ENCODE measurements at places on chromosomes 5 and 9. TPM values are rescaled to one million over a fixed set of nuclear protein-coding genes. Genes with fewer than 3 reads are reported as not detected.

Gene GPR150
- 0.28 TPM for polyA plus RNA-seq

Gene GFI1B
- not detected for polyA plus RNA-seq

Gene TCOF1
- polyA plus RNA-seq, result 11.2 TPM

GRCh38 chr5:130227699-130228098, 323.4 kb downstream of the CHSY3 start:
- no peaks in the 10 kb centered on the region for H3K4me1 ChIP-seq
- no peak overlapping the region for H3K27ac ChIP-seq

DNA sequence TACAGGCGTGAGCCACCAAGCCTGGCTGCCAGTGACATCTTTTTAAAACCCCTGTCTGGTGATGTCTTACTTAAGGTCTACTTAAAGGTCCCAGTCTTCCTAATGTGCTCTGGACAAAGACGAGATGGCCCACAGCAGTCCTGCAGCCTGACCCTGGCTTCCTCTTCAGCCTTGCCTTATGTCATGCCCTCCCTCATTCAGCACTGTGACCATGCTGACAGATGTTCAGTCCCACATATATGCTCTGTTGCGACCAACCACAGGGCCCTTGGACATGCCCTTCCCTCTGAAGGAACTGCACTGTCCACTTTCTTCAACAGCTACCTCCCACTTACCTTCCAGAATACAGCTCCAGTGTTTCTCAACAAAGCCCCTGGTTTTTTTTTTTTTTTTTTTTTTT, 172.8 kb upstream of the PANK3 start:
- H3K4me1 ChIP-seq, result no peaks in the 10 kb centered on the region
- no peak overlapping the region for H3K27ac ChIP-seq
- no peak for DNase-seq
- no peaks in the 10 kb centered on the region for H3K27me3 ChIP-seq
- H3K4me3 ChIP-seq, result no peak overlapping the region

DNA sequence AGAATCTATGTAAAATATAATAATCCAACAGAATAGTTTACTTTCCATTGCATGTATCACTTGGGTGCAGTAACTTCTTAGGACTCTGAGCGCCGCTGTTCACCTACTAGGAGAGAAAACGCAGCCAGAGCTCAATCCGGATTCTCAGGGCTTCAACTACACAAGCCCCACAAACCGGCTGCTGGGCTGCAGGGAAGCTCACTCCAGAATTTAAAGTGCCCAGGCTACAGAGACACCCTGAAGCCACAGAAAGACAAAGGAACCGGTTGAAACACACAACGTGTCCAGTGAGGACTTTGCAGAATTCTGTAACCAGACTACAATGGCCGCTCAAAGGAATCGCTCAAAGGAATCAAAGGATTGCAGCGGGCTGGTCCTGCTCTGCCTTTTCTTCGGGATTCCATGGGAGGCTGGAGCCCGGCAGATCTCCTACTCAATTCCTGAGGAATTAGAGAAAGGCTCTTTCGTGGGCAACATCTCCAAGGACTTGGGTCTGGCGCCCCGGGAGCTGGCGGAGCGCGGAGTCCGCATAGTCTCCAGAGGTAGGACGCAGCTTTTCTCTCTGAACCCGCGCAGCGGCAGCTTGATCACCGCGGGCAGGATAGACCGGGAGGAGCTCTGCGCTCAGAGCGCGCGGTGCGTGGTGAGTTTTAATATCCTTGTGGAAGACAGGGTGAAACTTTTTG, at the start of gene PCDHGA10:
PCDHGA10 (plus strand) TSS at position 134 of the 686 bp plus-strand sequence; CDS start at position 323, 189 bp downstream.
- H3K27ac ChIP-seq, result no peak within 1 kb of the TSS
- peak within 1 kb of the TSS; percentile 14 for H3K4me3 ChIP-seq
- H3K4me1 ChIP-seq, result peaks cover 6% of the 10 kb centered on the region
- peaks cover 84% of the 10 kb centered on the region for H3K27me3 ChIP-seq

- H3K36me3 ChIP-seq, result no peaks in the 10 kb centered on the region
- DNase-seq, result no peak
- H3K4me3 ChIP-seq, result no peak overlapping the region
- peaks cover 7% of the 10 kb centered on the region for H3K4me1 ChIP-seq
- no peak overlapping the region for H3K27ac ChIP-seq
Observed at GRCh38 chr5:38831117-38831516, 14.7 kb upstream of the OSMR start.

DNA sequence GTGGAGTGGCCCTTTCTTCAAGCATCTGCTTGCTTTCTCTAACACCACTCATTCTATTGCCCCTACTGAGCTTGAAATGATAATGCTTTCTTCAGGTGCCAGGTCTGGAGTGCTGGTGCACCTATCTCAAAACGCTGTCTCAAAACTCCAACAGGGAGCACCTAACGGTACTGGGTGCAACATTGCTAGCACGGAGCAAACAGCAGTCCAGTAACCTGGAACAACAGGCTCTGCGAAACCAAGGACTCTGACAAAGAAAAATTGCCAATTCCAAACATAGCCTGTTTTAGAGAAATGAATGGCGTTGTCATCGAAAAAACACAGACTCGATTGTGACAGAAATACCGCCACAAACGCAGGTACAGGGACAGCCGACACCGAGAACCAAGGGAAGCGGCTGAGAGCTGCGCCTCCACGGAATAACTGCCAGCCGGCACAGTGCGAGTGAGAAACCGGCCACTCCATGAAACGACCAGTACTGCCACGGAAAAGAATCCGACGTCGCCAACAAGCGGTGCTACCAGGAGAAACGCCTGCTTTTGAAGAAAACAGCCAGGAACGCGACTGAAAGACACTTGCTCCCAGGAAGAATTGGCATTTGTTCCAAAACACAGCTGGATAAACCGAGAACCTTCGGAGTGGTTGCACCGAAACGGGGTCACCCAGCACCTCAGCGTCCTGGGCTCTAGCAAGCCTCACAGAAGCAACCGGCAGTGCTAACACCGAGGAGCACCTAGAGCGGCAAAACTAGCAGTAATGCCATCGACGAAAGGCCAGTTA, 3.1 kb downstream of the ANXA2R start:
- H3K4me1 ChIP-seq, result peaks cover 36% of the 10 kb centered on the region
- H3K4me3 ChIP-seq, result peak overlapping the region; percentile 42
- peak; percentile 69 for DNase-seq

GRCh38 chr5:107805824-107806223, 135.1 kb upstream of the EFNA5 start:
- H3K36me3 ChIP-seq, result no peaks in the 10 kb centered on the region
- no peak for DNase-seq
- H3K27me3 ChIP-seq, result no peaks in the 10 kb centered on the region
- H3K4me1 ChIP-seq, result no peaks in the 10 kb centered on the region
- H3K27ac ChIP-seq, result no peak overlapping the region

GRCh38 chr5:146867996-146868708, 10.4 kb downstream of the PPP2R2B start:
- no peaks in the 10 kb centered on the region for H3K36me3 ChIP-seq
- H3K27me3 ChIP-seq, result no peaks in the 10 kb centered on the region
- H3K4me3 ChIP-seq, result no peak overlapping the region
- H3K27ac ChIP-seq, result no peak overlapping the region

DNA sequence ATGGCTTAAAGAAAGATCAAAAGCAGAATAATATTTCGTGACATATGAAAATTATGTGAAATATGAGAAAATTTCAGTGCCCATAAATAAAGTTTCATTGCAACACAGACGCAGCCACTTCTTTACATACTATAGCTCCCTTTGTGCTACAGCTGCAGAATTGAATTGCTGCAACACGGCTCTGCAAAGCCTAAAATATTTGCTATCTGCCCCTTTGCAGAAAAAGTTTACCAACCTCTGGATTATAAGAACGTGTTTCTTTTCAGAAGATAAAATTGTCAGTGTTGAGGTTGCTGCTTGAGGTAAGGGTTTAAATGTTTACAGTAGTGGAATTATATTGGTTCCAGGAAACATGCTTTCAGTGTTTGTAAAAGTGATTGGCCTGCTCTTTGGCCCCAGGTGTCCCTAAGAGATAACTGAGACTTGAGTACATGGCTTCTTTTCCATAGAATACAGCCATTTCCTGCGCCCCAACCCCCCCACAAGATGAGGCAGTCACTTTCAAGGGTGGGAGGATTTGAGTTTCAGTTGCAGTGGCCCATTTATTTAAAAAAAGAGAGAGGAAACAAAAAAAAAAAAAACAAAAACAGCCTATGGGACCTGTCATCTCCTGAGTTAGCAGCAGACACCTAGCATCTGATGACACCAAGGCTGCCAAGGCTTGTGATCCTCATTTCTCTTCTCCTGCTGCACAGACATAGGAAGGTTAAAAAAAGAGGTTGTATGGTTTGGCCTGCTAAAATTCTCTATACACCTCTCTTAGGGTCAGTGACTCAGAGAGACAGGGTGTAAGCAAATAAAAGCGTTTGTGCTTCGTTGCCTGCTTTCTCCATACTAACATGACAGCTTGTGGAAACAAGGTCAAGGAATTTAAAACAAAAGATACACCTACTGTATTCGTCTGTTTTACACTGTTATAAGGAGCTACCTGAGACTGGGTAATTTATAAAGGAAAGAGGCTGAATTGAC, 28.0 kb upstream of the HTR4 start:
- no peaks in the 10 kb centered on the region for H3K4me1 ChIP-seq
- no peak overlapping the region for H3K27ac ChIP-seq
- no peaks in the 10 kb centered on the region for H3K36me3 ChIP-seq
- no peak for DNase-seq

DNA sequence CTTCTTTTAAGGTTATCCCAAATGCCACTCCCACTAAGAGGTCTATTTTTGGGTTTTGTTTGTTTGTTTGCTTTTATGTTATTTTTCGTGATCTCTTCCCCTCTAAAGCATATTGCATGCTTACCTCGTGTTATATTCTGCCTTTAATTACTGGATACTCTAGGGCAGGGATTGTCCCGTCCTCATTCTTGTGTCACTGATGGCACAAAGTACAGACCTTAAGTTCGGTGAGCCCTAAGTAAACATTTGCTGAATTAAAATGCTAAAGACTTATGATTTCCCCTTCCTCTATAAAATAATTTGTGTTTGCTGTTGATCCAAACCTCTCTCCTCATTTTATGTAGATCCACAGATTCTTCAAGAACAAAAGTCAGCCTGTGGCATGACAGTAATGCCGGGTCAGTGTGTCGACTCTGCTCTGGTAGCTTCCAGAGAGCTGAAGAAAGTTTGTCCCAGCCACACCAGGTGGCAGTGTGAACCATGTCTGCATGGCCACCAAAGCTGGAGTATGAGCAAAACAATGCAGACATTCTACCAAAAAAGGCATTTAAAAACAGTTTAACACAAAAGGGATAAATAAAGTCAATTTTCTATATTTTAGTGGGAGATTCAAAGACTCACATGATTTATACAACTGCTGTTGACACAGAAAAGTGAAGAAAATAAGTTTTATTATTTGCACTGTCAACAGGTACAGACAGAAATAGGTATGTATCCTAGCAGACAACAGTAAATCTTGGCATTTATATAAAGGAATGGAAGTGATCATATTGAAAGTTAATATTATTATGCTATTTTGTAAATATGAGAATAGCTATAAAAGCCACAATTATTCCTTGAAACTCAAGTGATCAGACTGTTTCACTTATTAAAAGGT, 17.9 kb upstream of the POC5 start:
- DNase-seq, result no peak
- H3K4me3 ChIP-seq, result no peak overlapping the region
- H3K27me3 ChIP-seq, result peaks cover 14% of the 10 kb centered on the region
- H3K27ac ChIP-seq, result no peak overlapping the region
- H3K4me1 ChIP-seq, result no peaks in the 10 kb centered on the region

GRCh38 chr9:89410641-89411350, 87.1 kb downstream of the SEMA4D start:
- peaks cover 2% of the 10 kb centered on the region for H3K4me1 ChIP-seq
- H3K4me3 ChIP-seq, result no peak overlapping the region
- H3K27me3 ChIP-seq, result no peaks in the 10 kb centered on the region
- H3K27ac ChIP-seq, result no peak overlapping the region

- H3K36me3 ChIP-seq, result no peaks in the 10 kb centered on the region
- no peak overlapping the region for H3K27ac ChIP-seq
- DNase-seq, result no peak
- no peak overlapping the region for H3K4me3 ChIP-seq
- no peaks in the 10 kb centered on the region for H3K27me3 ChIP-seq
Observed at GRCh38 chr9:88236511-88237478, 98.5 kb upstream of the SPATA31C2 start.
